ENCODE measurements at places on chromosomes 16 and 17.

- peak; percentile 15 for DNase-seq
Measured at GRCh38 chr16:88453611-88454522, 787 bp downstream of the ZFPM1 start.

DNA sequence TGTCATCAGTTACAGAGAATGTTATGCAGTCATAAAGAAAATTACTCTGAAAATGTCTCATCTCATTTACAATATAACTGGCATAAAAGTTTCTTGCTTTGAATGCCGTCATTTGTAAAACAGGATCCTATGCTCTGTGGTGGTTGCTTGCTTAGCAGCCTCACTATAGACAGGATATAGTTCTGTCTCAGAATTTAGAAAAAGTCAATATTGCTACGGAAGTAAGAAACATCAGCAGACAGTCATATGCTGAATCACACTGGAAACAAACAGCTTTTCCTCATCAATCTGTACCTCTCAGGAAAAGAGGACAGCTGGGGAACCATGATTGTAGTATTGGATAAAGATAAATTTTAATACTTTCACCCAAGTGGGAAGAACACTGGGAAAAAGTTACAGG is 105.5 kb downstream of the MYO1D start:
- DNase-seq: no peak

DNA sequence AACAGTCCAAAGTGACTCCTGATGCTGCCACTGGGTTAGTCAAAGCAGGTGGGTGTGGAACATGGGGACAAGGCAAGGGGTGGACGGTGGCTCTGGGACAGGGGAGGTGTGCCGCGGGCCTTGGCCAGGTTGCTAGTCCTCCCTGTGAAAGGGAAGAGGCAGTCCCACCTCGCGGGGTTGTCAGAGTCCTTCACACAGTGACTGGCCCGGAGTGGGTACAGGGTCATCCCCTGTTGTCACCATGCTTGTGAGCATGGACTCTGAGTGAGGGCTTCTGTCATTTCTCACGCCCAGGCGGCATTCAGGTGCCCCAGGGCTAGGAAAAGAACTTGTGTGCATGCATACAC is 3.1 kb upstream of the ZNF469 start:
- no peak for DNase-seq

DNA sequence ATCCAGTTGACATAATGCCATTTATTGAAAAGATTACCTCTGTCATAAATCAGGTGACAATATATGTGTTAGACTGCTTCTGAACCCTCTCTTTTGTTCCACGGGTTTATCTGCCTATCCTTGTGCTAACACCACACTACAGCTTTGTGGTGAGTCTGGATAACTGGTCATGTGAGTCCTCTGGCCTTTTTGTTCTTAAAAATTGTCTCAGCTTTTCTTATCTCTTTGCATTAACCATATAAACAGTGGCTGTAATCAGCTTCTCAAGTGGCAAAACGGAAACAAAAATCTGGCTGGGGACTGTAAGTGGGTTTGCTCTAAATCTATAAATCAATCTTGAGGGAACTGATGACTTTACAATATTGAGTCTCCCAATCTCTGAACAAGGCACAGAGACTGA is 44.6 kb downstream of the STX8 start:
- no peak for DNase-seq

DNA sequence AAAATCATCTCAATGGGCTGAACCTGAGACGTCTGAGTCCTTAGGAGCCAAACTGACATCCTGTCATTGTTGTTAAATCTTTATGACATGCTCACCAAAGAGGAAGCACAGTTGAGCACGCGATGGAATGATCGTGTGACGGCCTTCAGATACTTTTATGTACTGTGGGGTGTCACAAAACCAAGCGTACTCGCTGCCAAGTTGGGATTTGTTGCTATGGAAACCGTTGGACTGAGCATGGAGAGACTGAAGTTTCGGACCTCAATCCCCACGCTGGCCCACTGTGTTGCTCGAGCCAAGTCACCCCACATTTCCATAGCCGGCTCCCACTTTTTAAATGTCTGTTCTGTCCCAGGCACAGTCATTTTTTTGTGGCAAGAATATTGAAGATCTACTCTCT is 222.8 kb upstream of the SDK2 start:
- no peak for DNase-seq

- DNase-seq: no peak
Measured at GRCh38 chr17:61757168-61757567, 106.2 kb downstream of the BRIP1 start.

DNA sequence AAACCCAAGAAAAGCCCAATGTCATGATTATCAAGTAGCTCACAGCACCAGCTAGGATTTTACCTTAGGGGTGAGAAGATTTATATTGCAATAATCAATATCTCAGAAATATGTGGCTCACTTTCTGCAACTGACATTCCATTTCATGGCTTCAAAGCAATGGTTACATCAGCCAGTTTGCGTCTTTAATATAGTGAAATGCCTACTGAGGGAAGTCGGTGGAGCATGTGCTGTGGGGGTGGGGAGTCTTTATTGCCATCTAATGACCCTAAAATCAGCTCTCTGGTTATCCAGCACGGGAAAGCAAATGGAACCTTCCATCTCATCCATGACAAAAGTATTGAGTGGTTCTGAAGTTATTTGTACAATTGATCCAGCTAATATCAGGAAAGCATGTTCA is 395.5 kb downstream of the CA10 start:
- DNase-seq: no peak

GRCh38 chr16:10612649-10613179 is 32.3 kb upstream of the EMP2 start:
- DNase-seq: no peak

- no peak for DNase-seq
Measured at GRCh38 chr17:45168991-45169752, 7.5 kb downstream of the HEXIM2 start.

- DNase-seq: no peak
Measured at GRCh38 chr17:61413661-61414126, 14.1 kb downstream of the TBX2 start.
